Epithelial cell of proximal tubule (primary cell): ENCODE measurements at places on chromosomes 13 and 19.

- DNase-seq = no peak
Measured at GRCh38 chr19:17654993-17655392, 33.2 kb downstream of the UNC13A start.

DNA sequence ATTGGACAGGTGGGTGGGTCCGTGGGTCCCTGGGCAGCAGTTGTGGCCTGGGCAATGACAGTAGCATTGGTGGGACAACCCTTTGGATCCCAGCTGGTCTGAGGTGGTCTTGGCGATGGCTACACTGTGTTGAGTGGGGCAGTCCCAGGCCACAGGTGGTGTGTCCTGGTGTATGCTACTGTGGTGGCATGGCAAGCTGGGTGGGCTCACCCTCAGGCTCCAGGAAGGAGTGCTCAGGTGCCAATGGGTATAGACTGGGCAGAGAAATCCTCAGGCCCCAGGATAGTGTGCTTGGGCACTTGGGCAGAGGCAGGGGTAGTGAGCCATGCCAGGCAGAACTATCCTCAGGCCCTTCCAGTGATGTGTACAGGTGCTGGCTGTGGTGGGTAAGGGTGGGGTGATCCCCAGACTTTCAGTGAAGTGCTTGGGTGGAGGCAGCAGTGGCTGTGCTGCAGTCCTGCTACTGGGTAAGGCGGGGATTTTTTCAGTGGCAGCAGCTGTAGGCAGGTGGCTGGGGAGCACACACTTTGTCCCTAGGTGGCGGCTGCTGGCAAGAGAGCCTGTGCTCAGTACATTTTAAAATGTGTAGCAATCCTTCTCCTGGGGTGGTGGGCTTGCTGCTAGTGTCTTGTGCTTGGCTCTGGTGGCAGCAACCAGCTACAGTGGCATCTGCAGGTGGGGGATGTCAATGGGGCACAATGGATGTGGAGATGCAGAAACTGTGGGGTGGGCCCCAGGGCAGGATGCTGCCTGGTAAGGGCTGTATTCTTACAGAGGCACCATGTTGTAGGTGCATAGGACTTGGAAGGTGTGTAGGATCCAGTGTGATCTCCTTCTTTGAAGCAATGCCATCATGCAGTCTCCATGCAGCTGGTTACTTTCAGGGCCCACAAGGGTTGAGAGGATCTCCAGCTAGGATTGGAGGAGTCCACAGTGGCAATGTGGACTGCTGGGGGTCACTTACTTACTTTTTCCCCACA lies 64.9 kb downstream of the DNAJC3 start:
- no peak for DNase-seq

- no peak for DNase-seq
Measured at GRCh38 chr19:39871886-39872866, 26.0 kb upstream of the FBL start.

- DNase-seq = no peak
Measured at GRCh38 chr13:20942938-20943559, 40.5 kb upstream of the XPO4 start.

DNA sequence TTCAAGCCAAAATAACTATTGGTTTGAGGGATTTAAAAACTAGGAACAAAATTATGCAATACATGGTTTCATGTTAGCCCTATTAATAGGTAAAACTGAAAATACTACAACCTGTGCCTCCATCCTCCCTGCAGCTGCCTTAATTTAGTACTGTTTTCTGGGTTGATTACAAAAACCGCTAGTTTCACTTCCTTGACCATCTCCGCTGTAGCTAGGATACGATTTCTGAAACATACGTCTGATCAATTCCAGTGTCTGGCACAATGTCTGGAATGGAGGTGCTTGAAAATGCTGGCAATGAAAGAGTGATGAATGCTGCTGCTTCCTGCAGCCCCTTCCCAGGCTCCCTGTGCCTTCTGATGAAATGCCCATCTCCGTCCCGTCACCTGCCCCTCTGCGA lies 273.5 kb downstream of the SHISA2 start:
- no peak for DNase-seq

- DNase-seq = no peak
Measured at GRCh38 chr19:38081547-38082255, 142.3 kb downstream of the DPF1 start.

DNA sequence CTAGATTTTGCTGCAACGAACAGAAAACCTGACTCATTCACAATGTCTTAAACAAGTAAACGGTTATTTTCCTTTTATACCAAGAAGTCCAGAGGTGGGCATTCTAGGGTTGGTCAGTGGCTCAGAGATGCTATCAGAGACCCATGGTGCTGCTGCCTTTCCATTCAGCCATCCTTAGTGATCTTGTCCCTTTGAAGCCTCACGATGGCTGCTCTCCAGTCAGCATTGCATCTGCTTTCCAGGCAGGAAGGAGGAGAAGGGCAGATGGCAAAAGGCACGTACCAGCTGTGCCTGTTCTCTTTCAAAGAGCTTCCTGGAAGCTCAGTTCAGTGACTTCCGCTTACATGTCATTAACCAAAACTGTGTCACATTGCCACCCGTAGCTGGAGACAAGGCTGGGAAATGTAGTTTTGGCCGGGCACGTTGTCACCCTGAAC lies 30.1 kb downstream of the WDFY2 start:
- no peak for DNase-seq

DNA sequence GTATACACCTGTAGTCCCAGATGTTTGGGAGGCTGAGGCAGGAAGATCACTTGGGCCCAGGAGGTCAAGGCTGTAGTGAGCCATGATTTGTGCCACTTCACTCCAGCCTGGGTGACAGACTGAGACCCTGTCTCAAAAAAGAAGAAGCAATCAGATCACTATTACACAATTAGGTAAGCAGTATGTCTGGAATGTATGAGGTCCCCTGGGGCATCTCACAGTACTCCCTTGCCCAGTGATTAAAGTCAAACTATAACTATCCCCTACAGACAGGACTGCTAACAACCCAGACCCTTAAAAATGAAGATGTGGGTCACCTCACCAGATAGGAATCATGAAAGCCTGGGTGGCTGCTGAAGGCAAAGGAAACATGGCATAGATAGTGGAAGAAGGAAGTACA lies 9.4 kb upstream of the PAN3 start:
- no peak for DNase-seq

DNA sequence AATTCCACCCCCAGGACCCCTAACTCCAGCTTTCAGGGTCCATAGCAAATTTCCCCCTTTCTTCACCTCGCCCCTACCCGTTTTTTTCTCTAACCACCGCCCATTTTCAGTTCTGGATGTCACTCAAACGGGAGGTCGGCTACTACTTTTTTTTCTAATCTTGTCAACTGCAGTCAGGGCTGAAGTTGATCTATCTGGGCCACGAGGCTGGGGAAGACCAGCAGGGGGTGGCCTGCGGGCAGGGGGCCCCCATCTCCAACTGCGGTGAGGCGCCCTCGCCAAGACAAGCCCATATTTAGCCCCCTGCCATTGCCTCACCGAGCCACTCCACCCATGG lies 748 bp downstream of the LHFPL6 start:
- no peak for DNase-seq

DNA sequence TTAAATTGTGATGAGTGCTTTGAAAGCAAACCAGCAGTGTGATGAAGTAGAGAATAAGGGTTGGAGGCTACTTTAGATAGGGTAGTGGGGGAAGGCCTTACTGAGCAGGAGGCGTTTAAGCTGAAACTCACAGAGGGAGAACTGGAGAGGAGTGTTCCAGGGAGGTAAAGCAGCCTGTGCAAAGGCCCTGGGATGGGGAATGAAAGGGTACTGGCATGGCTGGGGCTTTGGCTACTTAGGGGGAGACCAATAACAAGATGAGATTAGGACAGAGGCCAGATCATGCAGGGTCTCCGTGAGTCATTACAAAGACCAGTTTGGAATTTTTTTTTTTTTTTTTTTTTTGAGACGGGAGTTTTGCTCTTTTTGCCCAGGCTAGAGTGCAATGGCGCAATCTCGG lies 1.1 kb downstream of the PPP5C start:
- no peak for DNase-seq

DNA sequence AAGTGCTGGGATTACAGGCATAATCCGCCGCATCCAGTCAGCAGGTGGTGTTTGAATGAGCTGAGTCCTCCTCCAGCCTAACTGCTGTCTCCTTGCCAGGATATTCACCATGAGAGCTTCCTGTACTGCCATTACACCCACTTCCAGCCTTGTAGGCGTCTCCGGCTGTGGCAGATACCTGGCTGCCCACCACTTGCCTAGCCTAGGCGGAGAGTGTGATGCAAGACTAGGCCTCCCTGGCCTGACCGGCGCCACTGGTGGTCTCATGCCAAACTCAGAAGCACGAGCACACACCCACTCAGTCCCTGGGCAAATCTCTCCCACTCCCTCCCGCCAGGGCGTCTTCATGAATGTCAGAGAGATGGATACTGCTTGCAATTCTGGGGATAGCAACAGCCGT lies 16.6 kb downstream of the IL12RB1 start:
- no peak for DNase-seq

DNA sequence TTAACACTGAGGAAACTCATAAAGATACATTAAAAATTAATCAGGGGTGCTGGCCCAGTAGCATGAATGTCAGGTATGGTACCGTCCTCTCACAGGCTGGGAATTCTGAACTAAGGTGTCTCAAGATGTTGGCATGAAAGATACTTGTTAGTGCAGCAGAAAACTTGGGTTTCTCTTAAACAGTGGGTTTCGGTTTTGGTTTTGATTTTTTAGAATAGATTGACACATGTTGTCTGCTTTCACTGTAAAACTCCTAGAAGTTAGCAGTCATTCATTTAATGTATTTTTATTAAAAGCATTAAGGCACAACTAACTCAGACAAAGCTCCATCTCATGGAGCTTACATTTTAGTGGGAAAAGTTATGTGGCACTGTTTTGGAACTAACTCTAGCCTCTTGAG lies 3.5 kb upstream of the OBI1 start:
- no peak for DNase-seq

GRCh38 chr19:46387713-46388130 lies 25.6 kb downstream of the CCDC8 start:
- no peak for DNase-seq

GRCh38 chr13:32362574-32362973 lies 47.3 kb downstream of the BRCA2 start:
- DNase-seq = no peak

DNA sequence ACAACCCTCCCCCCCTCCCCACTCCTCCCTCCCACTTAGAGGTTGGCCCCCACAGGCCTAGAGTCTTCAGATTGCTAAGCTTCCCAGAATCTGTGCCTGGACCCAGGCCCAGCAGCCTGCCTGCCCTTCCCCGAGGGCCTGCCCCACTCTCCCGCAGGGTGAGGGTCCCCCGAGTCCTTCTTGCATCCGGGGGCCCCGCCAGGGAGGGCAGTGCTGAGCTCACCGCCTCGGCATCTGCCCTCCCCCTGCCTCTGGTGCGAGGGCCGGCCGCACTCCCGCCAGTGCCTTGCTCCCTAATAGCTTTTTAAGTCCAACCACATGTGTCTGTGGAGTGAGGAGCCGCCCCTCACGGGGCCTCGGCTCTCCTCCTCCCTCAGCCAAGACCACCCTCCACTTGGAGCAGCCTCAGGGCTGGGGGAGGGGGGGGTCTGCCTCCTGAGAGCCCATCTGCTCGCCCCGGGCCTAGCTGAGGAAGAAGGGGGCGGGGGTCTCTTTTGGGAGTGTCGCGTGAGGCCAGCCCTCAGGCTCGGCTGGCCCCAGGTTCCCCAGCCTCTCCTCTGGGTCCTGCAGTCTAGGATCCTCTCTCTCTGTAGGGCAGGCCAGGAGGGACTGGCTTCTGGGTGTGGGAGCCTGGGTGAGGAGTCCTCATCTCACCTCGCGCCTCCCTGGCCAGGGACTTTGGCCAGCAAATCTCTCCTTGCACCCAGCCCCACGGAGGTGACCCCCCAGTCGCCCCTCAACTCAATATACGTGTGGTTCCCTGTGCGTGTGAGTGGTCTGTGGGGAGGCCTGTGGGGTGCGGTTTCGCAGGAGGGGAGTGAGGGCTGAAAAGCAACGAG lies 47.2 kb downstream of the LYL1 start:
- DNase-seq = no peak

DNA sequence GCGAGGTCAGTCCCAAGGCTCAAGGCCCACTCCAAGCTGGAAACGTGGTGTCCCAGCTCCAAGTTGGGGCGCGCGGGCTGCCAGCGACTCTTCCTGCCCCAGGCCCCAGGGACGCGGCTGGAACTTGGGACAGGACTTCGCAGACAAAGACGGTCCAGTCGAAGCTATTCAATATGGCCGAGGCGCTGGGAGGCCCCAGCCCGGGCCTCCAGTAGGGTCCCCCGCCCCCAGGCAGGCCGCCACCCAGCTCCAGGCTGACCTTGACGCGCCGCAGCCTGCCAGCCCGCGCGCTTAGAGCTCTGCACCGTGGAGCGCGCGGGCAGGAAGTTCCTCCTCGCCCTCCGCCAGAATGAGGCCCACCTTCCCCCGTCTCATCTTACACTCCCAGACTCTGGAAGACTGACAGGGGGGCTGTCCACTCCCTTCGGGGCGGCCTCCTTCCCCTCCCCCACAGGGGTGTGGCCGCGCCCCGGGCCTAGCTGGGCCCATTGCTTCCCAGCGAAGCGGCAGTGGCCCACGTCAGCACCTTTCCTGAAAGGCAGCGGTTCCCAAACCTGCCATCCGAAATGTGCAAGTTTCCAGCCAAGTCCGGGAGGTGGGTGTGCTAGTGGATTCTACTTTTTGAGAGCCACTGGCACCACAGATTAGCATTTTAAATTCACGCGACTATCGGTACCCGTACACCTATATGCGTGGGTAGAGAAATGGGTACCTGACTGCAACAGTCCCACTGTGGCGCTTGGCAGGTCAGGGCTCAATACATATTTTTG lies at the start of gene CCDC8:
Gene CCDC8 (minus strand): TSS at position 303 of the 770 bp plus-strand sequence. CDS start 754 bp downstream, outside the sequence.
- DNase-seq = no peak

- no peak for DNase-seq
Measured at GRCh38 chr13:107830804-107831203, 384.5 kb downstream of the LIG4 start.

- no peak for DNase-seq
Measured at GRCh38 chr13:60152114-60152513, 11.6 kb downstream of the DIAPH3 start.

GRCh38 chr13:25906191-25906661 lies 145.6 kb downstream of the SHISA2 start:
- DNase-seq = no peak

GRCh38 chr19:3855320-3855719 lies 13.5 kb downstream of the ZFR2 start:
- DNase-seq = no peak

- DNase-seq = no peak
Measured at GRCh38 chr13:67554286-67554685, 324.1 kb upstream of the PCDH9 start.

DNA sequence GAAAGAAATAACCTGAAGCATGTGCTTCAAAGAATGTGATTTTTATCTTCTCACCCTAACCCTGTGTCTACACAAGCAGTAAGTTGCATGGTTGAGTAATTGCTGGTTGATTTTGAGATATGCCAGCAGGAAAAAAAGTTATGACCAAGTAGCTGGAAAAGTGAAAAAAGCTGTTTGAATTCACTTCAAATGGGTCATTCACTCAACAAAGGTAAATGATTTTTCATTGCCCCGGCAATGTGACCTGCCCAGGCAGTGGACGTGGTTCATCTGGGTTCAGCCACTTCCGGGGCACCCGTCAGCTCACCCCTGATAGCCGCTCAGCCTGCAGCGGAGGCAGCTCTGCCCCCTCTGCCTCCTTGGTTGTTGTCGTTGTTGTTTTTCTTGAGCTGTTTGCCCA lies 18.5 kb downstream of the TNFRSF19 start:
- DNase-seq = no peak

- no peak for DNase-seq
Measured at GRCh38 chr13:90261343-90261742, 1086.1 kb upstream of the MIR17HG start.

GRCh38 chr13:87124785-87125074 lies 546.4 kb upstream of the SLITRK5 start:
- no peak for DNase-seq
